ENCODE measurements at places on chromosomes 7 and 10.

- no peak for DNase-seq
These were observed 9.6 kb upstream of the C10orf105 start for GRCh38 chr10:71729161-71729636.

- no peak for DNase-seq
These were observed 108.7 kb downstream of the LRRN3 start for GRCh38 chr7:111199643-111200042.

GRCh38 chr7:94396037-94396431 is 1.3 kb downstream of the COL1A2 start:
- no peak for DNase-seq

GRCh38 chr7:133155146-133155545 is 73.3 kb upstream of the CHCHD3 start:
- DNase-seq = no peak

GRCh38 chr7:128113839-128114238 is 82.6 kb upstream of the LRRC4 start:
- no peak for DNase-seq

DNA sequence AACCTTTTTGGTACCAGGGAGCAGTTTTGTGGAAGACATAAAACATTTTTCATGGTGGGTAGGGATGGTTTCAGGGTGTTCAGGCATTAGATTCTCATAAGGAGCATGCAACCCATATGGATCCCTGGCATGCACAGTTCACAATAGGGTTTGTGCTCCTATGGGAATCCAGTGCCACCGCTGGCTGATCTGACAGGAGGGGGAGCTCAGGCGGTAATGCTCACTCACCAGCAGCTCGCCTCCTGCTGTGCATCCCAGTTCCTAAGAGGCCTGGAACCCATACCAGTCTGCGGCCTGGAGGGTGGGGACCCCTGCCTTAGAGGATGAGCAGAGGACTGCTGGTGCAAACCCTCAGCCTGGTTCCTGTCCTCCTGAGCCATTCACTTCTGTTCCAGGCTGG is 561.7 kb downstream of the SDK1 start:
- DNase-seq = no peak

- no peak for DNase-seq
These were observed 143.2 kb downstream of the MAPK8 start for GRCh38 chr10:48449501-48450232.

DNA sequence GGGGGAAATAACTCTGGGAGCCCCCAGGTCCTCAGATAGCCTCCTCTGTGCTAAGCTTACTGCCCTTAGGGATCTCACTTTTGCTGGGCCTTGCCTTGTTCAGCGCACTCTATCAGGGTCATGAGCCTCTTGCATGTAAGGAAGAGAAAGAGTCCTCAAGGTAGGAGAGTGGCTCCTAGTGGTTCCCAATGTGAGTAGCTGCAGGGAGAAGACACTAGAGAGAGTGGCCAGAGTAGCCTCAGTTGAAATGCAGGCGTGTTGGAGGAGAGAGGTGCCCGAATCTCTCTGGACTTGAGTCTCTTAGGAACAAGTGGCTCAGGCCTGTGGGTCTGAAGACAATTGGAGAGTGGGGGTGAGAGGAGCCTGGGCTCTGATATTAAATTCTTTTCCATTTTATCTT is 94.3 kb upstream of the SORCS3 start:
- no peak for DNase-seq

- no peak for DNase-seq
These were observed 31.9 kb downstream of the DPCD start for GRCh38 chr10:101619983-101620382.

- DNase-seq = no peak
These were observed 47.3 kb downstream of the NKX6-2 start for GRCh38 chr10:132738454-132739224.

GRCh38 chr7:27128776-27129728 is 1.5 kb downstream of the HOXA4 start:
- no peak for DNase-seq

DNA sequence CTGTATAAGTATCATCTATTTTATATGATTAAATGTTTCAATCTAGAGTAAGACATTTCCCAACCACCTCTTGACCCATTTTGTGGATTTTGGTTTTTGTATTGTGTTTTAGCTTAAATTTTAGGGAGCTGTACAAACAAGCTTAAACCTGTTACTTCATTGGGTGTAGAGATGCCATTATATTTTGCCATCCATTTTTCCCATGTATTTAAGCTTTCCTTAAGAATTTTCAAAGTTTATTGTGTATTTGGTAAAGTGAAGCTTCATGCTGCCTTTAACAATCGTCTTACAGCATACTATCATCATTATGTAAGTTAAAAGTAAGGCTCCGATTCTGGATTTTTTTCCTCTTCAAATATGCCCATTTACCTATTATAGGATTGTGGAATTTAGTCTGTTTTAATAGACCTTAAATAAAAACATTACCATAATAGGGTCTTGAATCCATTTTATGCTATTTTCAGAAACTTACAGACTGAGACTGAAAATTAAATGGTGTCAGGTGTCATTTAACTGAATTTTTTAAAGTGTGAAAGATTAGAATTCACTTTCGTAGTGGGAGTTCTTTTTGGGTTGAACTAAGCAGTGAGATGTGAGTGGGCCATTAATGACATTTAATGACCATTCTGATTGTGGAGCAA is 2.2 kb downstream of the KMT2E start:
- no peak for DNase-seq

- no peak for DNase-seq
These were observed 271.5 kb upstream of the FZD8 start for GRCh38 chr10:35913628-35914027.

- peak; percentile 61 for DNase-seq
These were observed 154.8 kb upstream of the PRSS58 start for GRCh38 chr7:142412551-142413193.

DNA sequence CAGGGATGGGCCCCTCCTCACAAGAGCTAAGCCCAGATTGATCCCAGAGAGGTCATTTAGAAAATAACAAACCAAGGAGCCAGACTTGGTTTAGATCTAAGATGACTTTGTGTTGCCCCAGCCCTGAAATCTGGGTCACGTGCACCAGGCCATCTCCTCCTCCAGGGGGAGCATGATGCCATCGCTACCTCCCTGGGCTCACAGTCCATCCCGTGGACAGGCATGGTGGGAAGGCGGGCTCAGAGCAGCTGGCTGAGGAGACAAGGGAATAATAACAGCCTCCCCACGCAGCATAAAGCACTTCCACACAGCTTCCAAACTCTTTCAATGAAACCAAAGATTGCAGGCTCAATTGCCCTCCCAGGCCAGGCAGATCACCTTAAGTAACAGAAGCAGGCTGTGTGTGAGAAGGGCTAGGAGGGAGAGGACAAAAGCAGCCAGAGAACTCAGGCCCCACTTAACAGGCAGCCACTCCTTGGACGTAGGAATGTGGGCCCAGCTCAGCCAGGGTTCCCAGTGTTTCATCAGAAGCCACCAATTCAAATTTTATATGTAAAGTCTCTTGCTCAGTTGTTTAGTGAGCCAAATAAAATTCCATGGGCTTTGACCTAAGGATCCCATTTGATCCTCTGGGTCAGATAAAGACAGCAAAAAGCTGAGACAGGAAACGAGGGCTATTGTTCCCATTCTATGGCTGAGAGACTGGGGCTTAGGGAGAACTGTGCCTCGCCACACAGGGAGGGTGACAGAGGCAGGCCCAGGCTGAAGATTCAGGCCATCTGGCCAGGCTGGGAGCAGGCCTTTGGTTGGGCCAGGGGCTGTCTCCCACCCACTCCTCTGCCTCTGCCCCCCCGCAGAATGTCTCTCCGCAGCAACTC is 100.2 kb downstream of the COL13A1 start:
- peak; percentile 69 for DNase-seq

GRCh38 chr7:84236398-84236797 is 41.8 kb upstream of the SEMA3A start:
- DNase-seq = no peak

DNA sequence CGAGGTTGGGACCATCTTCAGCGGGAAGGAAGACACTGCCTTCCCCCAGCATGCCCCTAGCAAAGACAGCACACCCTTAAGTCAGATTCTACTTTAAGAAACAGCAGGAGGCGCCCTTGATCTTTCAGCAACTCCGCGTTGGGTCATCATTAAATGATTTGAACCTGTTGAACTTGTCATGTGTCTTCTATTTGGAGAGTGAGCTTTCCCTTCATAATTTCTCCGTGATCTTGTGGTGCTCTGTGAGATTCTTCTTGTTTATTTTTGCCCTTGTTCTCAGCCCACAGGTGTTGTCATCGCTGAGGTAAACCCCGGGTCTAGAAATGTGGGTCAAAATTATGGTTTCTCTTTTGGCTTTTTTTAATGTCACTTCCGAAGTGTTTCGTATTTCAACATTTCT is 49.5 kb upstream of the PITRM1 start:
- DNase-seq = no peak

DNA sequence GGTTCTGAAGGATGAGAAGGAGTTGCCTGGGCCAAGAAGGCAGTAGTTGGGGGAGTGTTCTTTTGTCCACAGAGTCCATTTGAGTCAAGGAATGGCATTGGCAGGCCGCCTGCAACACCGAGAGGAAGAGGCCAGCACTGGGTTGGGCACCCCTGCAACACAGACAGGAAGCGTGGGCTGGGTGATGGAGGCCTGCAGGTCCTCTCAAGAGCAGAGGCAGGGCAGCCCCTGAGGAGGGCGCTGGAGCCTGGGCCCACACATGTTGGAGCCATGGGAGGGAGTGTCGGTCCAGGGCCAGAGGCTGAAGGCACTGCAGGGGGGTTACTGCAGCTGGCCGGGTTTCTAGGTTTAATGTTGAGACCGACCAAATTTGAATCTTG is 137.3 kb downstream of the PTPN20 start:
- DNase-seq = no peak

DNA sequence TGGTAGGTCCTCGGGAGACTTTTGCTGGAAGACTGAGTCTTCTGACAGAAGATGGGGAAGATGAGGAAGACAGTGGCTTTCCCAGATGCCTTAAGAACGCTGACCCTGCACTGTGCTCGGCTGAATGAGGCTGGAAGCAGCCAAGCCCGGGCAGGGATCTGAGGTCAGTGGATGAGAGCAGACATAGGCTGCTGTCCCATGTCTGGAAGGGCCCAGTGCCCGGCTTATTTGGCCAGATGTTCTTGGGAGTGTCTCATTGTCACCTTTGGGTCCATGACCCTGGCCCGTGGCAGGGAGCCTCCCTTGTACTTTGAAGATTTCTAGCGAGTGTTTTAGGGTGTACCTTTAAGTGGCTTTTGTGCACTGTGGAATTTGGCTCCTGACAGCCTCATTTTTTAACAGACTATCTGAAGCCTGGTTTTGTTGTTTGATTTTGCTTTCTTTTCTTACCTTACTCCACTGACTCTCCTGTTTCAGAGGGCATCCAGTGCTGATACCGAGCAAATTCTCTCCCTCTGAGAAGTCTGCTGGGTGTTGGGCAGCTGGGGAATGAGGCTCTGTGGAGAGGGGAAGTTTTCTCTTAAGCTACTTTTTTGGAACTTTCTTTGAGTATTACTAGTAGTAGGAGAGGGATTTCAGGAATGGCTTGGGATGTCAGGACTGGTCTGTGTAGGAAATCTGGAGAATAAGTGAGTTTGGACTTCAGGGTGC is 61.4 kb downstream of the CREB5 start:
- DNase-seq = no peak

- DNase-seq = no peak
These were observed 297.0 kb downstream of the CCDC3 start for GRCh38 chr10:12704488-12704887.

GRCh38 chr10:13830385-13830784 is 243.6 kb downstream of the PRPF18 start:
- no peak for DNase-seq

GRCh38 chr7:158310924-158311666 is 276.5 kb downstream of the PTPRN2 start:
- DNase-seq = no peak

DNA sequence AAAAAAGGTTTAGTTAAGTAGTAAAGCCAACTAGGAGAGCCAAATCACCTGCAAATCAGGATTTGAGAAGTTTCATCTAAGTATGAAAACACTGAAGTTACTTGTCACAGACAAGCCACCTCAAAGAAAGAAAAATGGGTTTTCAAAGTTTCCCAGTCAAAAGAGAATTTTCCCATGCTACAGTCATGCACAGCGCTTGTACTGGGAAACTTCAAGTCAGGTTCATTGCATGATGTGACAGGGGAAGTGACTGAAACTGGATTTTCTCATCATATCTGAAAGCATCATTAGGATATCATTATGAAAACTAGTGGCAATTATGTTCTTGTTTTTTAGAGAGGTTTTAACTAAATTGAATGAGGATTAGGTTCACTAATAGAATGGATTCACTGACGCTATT is 167.0 kb downstream of the SGMS1 start:
- no peak for DNase-seq

DNA sequence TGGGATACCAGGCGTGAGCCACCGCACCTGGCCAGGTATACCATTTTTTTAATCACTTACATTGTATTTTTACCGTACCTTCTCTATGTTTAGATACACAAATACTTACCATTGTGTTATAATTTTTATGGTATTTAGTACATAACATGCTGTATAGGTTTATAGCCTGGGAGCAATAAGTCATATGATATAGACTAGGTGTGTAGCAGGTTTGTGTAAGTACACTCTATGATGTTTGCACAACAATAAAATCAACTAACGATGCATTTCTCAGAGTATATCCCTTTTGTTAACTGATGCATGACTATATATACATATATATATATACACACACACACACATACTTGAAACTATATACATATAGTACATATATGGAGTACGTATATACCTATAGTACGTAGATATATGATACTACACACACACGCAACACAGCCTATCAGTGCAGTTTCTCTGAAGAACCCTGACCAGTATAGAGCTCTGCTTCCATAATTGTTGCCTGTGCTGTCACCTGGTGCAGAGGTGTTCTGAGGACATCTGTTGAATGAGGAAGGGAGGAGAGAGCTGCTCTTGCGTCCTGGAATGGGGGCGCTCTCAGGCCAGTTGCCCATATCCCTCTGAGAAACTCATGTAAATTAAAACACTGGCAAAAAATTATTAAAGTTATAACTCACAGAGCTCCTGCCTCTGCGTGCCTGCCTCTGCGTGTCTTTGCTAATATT is 315.3 kb downstream of the FGFR2 start:
- DNase-seq = no peak

GRCh38 chr7:139106959-139107358 is 2.6 kb downstream of the ZC3HAV1 start:
- no peak for DNase-seq

DNA sequence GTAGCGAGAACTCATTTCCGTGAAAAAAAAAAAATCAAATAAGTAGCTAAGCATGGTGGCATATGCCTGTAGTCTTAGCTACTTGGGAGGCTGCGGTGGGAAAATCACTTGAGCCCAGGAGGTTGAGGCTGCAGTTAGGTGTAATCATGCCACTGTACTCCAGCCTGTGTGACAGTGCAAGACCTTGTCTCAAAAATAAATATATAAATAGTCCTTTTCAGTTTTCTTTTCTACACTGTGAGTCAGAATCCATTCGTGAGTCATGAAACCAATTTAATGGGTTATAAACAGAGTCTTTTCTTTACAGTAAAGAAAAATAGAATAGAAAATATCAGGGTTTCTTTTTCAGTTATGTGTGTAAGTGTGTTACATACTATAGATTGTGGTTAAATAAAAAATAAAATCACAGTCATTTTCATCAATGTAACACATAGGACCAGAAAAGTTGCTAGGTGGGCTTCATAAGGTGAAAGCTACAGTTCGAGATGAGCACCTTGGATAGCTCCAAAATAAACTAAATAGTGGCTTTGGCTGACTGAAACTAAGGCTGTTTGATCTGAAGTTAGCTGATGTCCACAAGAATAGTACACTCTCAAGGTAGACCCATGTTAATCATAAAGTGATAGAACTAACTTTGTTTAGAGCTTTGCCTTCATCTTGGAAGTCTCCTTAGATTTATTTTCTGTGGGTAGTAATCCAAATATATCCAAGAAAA is 781.1 kb downstream of the GATA3 start:
- DNase-seq = no peak

GRCh38 chr7:149459540-149460452 is 1.1 kb downstream of the ZNF777 start:
- no peak for DNase-seq

Measured in SK-N-DZ (cell line).